EH (cell line): ENCODE measurements at places on chromosomes 1 and 21.

DNA sequence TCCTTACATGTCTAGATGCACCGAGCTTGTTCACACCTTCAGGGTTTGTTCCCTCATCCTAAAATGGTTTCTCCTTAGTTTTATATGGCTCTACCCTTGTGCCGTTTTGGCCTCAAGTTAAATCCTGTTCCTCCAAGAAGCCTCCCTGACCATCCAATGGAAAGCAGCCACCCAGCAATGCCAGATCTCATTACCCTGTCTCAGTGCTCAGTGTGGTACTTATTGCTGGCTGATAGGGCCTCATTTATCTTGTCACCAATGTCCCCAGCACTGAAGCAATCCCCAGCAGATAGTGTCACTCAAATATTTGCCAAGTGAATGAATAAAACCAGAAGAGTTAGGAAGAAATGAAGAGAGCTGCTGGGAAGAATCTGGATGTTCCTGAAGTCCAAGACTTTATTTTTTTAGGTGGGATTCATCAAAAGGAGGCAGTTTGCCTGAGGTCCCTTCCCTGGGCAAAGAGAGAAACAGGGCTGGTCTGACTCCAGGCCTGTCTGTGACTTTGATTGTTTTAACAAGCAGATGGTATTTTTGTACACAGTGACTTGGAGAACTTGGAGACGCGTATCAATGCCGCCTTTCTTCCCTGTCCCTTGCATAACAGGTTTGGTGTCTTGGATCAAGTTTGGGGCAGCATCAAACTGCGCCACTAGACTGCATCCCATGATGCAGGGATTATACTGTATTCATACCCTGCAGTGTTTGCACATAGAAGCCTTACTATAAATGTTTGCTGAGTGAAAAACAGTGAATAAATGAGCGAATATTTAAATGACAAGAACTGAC lies 221.2 kb downstream of the DISC1 start:
- DNase-seq: no peak

DNA sequence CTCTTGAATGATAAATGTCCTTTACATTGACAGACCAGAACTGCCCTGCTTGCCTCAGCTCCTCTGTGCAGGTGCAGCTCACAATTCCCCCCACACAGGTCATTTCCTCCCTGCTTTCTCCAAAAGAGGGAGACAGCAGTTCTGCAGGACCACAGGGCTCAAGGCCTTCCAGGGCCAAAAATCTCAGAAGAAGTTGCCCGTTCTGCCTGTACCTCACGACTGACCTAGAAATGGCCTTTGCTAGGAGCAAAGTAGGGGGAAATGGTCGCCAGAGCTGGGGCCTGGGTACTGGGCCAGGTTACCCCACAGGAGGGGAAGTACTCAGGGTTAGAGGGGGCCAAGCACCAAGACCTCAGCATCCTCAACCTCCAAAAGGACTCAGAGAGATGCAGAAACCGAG lies 11.1 kb downstream of the RNU1-2 start:
- DNase-seq: no peak

DNA sequence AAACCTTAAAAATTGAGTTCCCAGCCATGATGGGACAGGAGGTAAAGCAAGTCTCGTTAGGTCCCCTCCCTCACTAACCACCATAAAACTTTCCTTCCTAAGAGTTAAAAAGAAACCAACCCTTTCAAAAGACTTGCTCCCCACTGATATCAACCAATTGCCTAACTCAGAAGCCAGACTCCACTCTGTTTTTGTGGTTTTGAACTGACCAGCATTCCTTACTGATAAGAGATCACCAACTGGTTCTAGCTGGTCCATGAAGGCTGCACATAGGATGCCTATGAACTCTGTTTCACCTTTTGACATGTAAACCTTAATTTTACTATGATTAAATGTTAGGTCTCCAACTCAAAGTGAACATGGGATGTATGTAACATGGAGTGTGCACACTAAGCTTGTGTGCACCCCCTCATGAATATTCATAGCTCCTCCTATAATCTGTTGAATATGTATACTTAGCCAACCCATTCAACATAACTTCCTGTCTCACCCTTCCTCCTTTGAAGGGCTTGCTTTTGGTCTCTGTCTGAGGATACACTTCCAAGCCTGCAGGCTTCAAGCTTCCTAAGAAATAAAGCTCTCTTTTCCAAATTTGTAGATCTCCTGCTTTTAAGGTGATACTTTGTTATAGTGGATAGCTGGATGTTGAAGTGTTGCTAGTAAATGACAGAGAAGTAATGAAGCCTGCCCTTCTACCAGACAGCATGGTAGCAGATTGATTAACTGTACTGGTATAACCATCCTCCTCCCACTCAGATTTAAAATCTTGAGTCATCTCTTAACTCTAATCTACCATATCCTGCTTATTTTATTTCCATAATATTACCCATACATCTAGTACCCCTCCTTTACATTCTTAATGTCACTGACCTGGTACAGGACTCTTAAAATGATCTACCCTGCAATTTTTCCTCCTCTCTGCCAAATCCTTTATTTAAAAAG lies 95.6 kb downstream of the ZNF644 start:
- peak; percentile 74 for DNase-seq

GRCh38 chr1:25609921-25610320 lies 6.7 kb upstream of the MAN1C1 start:
- DNase-seq: peak; percentile 27

DNA sequence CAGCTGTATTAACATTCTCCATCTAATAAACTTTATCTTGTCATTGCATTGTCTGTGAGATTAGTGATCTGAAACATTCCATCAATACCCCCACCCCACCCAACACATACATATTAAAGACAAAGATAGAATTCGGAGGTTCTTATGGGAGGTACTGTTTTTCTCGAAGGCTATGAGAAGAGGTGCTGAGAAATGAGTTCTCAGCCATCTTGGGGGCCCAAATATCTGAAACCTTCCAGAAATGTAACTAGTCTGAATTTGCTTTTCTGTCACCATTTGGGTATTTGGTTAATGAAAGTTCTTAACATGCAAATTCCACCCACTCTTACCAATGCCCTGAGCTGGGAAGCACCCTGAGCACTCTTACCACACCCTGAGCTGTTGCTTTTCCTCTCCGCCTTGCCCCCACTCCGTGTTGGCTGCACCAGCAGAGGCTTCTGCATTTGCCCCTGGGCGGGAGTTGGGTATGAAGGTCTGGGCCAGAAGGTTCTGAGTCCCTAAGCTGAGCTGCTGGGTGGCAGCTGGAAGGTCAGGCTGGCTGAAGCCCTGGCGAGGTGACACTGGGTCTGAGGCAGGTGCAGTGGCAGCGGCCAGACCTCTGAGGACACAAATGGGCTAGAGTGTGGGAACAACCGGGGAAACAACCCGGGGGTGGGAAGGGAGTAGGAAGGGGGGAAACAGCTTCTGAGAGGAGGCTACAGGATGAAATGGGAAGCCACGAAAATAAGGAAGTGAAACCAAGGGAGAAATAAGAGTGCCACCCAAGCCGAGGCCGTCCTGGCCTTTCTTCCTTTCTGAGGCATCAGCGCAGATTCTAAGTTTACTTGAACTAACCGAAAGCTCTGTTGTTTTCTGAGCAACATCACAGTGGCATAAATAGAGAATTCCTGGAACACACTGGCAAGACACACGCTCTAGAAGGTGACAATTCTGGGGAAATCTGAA lies 26.3 kb upstream of the IER5 start:
- no peak for DNase-seq

DNA sequence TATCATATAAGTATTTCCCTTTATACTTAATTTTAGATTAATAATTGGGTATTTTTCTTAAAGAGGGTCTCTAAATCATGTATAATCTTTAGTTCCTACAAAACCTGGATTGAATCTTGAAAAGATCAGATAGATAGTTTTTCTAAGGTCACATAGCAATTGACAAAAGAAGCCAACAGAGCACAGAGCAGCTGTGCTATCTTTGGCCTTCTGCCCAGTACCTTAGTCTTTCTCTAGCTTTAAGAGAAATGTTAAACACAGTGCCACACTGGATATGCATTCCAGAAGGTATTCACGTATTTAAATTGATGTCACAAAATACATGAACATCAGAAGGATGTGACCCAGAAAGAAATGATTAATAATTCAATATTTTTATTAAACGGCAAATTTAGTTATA lies 86.8 kb downstream of the C21orf91 start:
- peak; percentile 22 for DNase-seq

- DNase-seq: no peak
These were observed 168.9 kb downstream of the LMO4 start for GRCh38 chr1:87497380-87498203.

GRCh38 chr1:183885142-183885735 lies 80.3 kb downstream of the RGL1 start:
- DNase-seq: peak; percentile 43

DNA sequence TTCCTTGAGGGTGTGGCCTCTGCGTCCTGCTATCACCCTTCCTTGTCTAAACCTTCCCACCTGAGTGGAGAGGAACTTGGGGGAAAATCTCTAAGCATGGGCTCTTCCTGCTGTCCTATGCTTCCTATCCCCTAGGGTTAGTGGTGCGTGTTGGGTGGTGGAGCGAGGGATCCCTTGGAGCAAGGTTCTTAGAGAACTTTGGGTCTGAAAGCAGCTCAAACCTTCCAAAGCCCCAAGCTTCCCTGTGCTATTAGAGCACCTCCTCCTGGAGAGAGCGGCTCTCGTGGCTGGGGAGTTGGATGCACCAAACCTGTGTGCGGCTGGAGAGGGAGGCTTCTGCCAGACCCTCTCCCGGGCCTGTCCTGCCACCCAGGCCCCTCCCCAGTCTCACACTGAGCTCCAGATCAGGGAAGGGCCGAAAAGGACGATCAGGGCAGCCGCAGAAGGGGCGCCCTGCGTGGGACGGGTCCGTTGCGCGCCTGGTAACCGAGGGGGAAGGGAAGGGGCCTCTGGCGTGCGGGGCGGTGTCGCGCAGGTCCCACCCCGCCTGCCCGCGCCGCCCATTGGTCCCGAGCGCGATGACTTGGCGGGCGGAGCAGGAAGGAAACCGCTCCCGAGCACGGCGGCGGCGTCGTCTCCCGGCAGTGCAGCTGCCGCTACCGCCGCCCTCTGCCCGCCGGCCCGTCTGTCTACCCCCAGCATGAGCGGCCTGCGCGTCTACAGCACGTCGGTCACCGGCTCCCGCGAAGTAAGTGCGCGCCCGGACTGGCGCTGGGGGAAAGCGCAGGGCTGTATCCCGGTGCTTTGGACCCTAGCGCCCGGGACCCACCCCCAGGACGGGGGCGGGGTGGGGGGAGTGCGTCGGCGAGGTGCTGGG lies at the start of gene SH3BGRL3:
Gene SH3BGRL3, plus strand, starts transcription at position 631 of the 877 bp plus-strand sequence. Its CDS starts 70 bp downstream, at position 701.
- peak; percentile 87 for DNase-seq
